ENCODE measurements at places on chromosomes 1 and 21.
A peak's percentile ranks its signal among the peaks of the same experiment; 100 is the strongest.

- no peak for DNase-seq
Measured at GRCh38 chr1:6221210-6221784, 14.5 kb downstream of the ICMT start.

DNA sequence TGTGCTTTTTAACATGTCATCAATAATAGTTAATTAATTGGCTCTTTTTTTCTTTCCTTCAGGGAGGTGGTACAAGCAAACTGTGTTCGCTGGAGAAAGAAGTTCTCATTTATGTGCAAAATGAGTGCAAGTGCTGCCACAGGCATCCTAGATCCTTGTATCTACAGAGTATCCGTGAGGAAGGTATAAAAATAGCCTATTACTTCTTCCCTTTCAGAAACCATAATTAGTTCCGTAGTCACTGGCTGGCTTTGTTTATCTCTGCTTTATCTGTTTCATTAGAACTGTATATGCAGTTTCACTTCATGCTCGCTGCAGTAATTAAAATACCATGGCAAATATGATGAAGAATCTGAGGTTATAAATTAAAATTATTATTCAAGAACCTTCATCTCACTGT is 40.6 kb downstream of the EEIG2 start:
- DNase-seq, result no peak

DNA sequence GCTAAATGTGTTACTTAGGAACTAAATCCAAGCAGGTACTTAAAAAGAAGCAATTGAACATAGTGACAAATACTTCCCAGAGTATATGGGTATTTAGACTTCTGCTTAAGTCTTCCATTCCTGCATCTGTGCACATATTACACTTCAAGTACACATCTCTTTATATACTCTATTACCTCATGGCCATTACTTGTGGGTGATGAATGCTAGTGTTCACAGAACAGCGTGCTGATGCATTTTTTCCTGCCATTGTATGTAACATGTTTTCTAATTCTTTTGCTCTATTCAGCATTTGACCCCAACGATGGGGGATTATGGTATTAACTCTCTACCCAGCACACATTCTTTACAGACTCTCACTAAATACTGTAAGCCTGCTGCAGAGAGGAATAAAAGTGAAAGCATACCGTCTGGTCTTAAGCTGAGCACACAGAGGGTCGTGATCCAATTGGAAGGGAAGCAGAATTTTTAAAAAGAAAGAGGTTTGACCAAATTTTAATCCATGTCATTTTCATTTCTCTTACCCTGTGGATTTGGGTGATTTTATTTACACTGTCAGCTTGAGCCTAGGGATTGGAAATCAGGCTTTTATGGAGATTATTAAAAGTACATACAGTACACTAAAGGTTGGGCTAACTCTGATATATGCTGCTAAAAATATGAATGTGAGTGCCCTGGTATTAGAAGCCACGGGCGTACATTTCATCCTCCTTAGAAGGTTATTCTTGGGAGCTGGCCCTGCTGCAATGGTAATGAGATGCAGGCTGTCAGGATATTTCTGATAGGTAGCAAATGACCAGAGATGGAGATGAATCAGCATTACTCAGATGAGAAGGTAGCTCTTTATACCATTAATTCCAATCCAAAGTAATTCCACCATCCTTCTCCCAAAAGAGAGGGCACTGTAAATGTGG is 95.5 kb upstream of the PROX1 start:
- no peak for DNase-seq

GRCh38 chr1:227782226-227782625 is 33.2 kb upstream of the PRSS38 start:
- DNase-seq, result no peak

DNA sequence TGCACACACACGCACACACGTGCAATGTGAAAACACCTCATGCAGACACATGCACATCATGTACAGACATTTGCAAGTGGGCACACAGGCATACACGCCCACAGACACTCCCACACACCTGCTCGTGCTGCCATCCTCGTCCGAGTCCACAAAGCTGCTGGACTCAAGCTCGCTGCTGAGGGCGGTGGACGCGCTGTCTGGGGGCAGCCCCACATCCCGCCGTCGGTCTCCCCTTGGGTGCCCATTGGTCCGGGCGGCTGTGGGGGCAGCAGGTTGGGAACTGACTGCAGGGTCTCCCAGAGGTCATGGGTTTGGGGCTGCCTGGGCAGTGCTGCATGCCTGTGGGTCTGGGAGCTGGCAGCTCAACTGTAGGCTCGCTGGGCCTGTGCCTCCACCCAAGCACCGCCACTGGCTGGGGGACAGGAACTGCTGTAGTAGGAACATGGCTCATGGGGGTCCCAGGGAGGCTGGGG is 7.6 kb downstream of the DVL1 start:
- no peak for DNase-seq

DNA sequence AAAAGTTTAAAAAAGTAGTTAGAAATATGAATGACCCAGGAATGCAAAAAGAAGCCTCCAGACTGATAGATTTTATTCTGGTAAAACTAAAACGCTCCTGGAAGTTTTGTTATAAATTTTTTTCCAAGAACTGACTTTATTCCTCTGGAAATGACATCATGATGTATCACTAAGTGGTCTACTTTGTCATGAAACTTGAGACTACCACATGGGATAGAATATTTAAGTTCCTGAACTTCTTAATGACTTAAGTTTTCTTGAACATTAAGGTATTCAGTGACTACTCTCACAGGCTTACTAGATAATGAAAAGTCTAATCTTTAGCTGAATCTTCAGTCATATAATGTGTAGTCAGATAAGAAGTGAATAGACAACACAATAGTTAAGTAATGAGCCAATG is 842.2 kb downstream of the USP25 start:
- no peak for DNase-seq

DNA sequence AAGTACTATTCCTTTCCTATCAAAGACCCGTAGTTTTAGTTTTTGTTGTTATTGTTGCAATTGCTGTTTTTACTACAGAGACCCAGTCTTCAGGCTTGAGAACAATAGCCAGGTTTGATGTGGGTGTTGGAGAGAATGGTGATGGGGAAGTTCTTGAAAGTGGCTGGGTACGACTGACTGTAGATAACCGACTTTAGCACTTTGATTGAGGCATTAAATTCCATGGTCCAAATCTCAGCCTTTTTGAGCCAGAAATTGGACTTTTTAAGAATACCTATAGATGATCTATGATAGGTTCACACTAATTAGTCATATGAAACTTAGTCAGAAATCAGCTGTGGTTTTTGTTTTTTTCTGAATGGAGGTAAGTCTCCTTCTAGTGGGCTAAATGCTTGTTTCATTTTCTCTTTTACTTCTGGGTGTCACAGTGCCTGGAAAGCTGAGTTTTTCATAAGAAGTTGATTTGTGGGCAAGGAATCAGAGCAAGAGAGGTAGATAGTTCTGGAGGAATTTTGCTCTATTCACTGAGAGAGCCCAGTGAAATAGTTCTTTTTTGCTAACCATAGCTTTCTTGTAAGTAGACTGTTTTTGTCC is 2.8 kb downstream of the PPIH start:
- no peak for DNase-seq

- DNase-seq, result peak; percentile 26
Measured at GRCh38 chr1:202316186-202316585, 25.6 kb downstream of the UBE2T start.

DNA sequence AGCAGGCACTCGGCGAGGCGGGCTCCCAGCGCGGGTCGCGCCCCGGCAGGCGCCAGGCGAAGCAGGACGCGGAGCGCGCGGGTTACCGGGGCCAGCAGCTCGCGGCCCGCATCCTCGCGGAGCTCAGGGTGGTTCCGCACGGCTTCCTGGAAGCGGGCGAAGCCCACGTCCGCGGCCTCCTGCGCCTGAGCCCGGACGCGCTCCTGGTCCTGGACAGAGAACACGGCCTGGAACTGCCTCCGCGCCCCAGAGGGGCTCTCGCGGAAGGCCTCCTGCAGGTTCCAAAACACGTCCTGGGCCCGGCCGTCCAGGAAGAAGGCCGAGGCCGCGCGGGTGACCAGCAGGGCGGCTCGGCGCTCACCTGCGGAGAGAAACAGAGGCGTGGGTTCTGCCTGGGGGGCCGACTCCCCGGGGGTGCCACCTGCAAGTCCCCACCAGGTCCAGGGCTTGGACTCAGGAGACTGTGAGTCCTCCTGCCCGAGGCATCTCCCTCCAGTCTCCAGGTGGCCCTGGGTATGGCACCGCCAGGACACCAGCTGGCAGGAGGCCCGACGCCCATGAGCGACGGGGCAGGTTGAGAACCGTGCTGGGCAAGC is 11.4 kb downstream of the TTC34 start:
- no peak for DNase-seq

- no peak for DNase-seq
Measured at GRCh38 chr1:182262425-182262824, 129.2 kb downstream of the GLUL start.

GRCh38 chr1:14875524-14876509 is 277.3 kb downstream of the KAZN start:
- DNase-seq, result no peak

DNA sequence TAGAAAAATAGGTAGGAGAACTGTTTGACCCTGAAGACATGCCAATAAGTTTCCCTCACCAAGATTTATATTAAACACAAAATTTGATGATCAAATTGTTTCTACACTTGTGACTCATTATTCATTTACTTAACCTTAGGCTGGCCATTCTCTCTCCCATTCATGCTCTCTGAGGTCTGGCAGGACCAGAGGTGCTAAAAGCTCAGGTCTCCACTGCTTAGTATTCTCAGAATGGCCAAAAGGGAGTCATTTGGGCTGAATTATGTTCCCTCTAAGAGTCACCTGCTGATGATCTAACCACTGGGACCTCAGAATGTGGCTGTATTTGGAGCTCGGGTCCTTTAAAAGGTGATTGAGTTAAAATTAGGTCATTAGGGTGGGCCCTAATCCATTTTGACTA is 47.1 kb upstream of the ATP1B1 start:
- no peak for DNase-seq

DNA sequence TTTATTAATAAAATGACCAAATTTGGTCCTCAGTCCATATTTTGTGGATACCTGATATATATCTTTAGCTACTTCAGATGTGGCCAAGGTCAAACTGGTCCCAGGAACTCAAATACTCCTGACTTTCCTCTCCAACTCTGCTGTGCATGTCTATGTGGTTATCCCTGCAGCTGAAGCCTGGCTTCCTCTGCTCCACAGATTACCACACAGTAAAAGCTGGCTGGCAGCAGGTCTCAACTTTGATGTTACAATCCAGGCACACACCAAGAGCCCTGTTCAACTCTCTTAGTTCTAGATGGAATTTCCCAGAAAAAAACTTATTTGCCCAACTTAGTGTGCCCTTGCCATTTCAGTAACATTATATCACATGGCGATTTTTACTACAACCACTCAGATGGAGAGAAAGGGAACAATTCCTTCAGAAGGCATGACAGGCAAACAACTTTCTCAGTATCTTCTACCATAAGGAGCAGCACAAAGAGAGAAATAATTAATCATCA is 479.5 kb downstream of the PLPP3 start:
- DNase-seq, result no peak

DNA sequence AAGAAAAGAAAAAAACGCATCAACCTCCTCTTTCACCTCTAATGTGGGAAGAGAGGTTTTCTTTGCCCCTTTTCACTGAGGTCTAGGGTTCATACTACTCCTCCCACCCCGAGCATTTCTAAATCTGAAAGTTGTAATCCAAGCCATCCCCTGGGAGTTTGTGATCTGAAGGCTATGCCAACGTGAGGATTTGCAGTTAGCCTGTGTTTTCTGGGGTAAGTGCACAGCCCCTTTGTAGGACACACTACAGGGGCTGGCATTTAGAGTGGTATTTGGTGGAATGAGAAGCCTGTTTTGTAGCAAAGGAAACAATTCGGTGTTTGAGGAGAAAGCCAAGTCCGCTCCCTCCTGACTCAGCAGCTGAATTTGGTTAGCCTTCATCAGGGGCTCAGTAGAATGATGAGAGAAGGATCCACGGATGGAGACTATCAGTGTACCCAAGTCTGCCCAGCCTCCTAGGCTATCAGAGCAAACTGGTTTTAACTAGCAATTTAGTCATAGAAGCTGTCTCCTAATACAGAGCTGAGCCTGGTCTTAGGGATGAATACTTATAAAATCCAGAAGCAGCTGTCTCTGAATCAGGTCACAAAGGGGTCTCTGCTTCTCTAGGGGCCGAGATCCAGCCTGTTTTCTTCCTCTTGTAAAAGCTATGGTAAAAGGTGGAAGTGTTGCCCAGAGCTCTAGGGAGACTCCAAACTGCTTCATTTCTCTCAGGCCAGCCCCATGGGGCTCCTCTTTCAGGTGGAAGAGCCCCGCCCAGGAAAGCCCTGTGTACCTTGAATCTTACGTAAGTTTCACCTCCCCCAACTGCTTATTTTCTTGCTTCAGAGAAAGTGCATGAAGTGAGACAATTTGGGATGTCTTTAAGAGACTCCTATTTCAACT is 2.1 kb downstream of the PCP4L1 start:
- DNase-seq, result no peak

GRCh38 chr1:41504114-41505035 is 19.9 kb upstream of the EDN2 start:
- no peak for DNase-seq

GRCh38 chr1:234584926-234585325 is 25.1 kb downstream of the IRF2BP2 start:
- no peak for DNase-seq

DNA sequence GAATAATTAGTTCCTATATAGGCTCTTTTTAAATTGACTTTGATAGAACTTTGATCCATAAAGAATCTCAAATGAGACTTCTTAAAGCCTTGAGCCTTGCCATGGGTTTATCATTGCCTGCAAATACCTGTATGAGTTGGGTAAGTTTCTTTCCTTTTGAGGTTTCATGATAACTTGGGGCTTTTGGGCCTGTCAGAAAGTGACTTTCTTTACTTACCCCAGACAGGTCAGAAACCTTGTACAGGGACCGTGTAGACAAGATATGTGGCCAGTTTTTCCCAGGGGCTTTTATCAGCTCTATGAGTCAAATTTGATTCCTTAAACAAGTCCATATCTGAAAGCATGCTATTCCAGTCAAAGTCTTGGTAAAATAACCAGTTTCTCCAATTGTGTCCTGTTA is 17.3 kb downstream of the KCTD3 start:
- no peak for DNase-seq

- DNase-seq, result no peak
Measured at GRCh38 chr1:177423090-177423489, 252.3 kb downstream of the BRINP2 start.

GRCh38 chr1:155740995-155741394 is 52.1 kb downstream of the DAP3 start:
- DNase-seq, result no peak

DNA sequence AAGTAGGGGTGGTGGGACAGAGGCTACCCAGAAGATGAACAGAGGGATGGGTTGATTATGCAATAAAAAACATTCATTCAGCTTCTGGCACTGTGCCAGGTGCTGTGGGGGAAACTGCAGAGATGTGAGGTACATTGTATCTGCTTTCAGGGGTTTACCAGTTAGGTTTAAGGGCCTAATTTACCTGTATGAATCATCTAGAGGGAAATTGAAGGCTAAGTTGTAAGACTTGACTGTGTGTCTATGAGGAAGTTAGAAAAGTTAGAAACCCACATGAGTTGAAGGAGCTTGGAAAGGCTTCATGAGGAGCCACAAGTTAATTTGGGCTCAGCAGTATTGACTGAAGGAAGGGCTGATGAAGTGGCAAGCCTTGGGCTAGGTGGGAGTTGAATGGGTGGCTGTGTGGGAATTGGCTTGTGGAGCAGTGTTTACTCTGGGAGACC is 36.7 kb upstream of the APOBEC4 start:
- DNase-seq, result peak; percentile 21

Measured in common myeloid progenitor, CD34-positive (primary cell).